ENCODE measurements at places on chromosomes 1 and 21.

DNA sequence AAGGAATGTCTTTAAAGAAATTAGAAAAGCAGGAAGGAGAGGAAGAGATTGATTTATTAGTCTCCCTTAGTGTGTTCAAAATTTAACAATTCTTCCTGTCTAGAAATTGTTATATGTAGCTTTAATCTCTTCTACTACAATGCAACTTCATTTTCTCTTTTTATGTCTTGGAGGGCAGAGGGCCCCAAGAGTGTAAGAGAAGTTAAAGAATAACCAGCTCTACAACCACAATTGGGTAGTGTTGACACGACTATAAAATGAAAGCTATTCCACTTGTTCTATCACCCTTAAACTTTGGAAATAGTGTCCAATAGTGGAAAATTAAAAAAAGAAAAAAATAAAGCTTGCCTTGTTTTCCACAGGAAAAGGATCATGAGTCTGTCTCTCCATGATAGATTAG is 82.6 kb upstream of the DPYD start:
- no peak overlapping the region for H3K4me3 ChIP-seq
- H3K36me3 ChIP-seq = no peaks in the 10 kb centered on the region

DNA sequence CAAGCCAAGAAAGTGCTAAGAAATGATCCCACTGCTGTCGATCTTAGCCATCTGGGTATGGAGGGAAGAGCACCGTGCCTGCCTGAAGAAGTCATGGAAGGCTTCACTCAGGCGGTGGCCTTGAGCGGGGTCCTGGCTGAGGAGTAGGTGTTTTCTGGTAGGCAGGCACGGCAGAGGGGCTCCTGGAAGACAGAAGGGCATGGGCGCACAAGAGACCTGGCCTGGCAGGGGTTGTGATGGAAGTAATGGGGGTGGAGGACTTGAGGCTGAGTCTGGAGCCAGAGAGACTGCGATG is 185.1 kb downstream of the KAZN start:
- peaks cover 9% of the 10 kb centered on the region for H3K4me1 ChIP-seq
- DNase-seq = no peak
- H3K4me3 ChIP-seq = no peak overlapping the region
- no peak overlapping the region for H3K27ac ChIP-seq
- H3K36me3 ChIP-seq = no peaks in the 10 kb centered on the region
- H3K27me3 ChIP-seq = no peaks in the 10 kb centered on the region

- H3K4me1 ChIP-seq = peaks cover 4% of the 10 kb centered on the region
- no peak for DNase-seq
- no peak overlapping the region for H3K4me3 ChIP-seq
- H3K36me3 ChIP-seq = no peaks in the 10 kb centered on the region
- no peaks in the 10 kb centered on the region for H3K27me3 ChIP-seq
- H3K27ac ChIP-seq = no peak overlapping the region
Observed at GRCh38 chr1:57064379-57065140, 98.7 kb upstream of the C8B start.

- no peaks in the 10 kb centered on the region for H3K4me1 ChIP-seq
- no peaks in the 10 kb centered on the region for H3K27me3 ChIP-seq
- no peak for DNase-seq
- H3K36me3 ChIP-seq = no peaks in the 10 kb centered on the region
- H3K4me3 ChIP-seq = no peak overlapping the region
- no peak overlapping the region for H3K27ac ChIP-seq
Observed at GRCh38 chr1:113210248-113210647, 137.2 kb downstream of the LRIG2 start.

Measured in suprapubic skin (tissue), 4 donors.